ENCODE measurements at places on chromosomes 4 and X.

DNA sequence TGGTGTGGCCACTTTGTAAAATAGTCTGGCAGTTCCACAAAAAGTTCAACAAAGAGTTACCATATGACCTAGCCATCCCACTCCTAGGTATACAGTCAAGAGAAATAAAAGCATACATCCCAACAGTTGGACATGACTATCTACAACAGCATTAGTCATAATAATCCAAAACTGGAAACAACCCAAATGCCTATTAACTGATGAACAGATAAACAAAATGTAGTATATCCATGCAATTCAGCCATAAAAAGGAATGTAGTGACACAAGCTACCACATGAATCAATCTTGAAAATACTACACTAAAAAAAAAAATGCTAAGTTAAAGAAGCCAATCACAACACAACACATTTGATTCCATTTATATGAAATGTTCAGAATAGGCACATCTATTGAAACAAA, 16.1 kb downstream of the MED14 start:
- no peak for DNase-seq

GRCh38 chrX:11244636-11245035, 48.6 kb upstream of the AMELX start:
- no peak for DNase-seq

DNA sequence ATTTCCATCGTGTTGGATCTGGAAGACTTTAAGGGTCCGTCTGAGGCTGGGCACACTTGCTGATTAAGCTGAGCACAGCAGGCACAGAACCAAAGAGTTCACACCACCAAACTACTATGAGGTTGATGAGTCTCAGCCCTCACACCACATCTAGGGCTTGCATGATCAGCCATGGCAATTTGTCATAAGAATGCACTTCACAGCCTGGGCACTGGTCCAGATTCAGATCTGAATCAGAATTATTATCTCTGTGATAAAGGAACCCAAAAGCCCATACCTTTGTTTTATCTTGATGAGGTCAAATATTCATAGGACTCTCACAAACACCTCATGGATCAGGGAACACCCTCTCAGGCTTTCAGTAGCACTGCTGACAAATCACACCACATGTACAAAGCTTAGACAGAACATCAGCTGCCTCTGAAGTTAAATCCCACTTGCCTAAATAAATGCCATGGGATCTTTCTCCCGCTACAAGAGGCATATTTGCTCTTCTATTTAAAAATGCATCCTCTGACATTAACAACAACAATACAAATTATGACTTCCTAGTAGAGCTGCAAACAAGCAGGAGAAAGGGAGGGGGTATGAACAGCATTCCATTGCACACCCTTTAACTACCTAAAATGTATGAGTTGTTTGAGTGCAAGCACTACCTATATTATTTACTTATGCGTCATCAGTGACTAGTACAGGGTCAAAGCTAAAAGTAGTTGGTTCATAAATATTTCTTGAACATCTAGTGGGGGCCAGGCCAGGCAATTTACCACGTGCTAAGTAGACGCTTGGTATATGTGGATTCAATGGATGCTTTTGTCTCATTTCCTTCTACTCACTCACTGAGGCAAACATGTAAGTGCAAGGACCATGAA, 186.3 kb upstream of the FGF13 start:
- no peak for DNase-seq

DNA sequence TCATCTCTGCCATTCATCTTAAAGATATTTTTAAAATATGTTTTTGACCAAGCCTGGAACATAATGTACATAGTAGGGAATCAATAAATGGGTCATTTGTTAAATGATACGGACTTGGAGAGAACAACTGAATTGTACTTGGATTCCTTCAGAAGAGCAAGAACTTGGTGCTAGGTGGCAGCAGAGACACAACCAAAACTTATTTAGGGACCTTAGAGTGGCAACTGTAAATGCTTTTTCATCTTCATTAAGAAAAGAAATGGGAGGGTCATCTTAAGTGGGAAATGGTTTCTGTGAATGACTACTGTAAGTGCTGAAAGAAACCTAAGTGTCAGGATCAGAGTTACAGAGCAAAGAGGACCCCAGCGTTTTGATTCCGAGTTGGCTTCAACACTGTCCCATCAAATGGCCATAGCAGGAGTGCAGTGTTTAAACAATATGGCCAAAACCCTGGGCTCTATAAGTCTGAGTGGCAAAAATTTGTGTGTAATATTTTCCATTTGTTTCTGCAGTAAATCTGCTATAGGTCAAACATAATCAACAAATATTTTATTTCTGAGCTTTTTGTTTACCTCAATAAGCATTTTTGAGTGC, 213.6 kb downstream of the PALLD start:
- no peak for DNase-seq

DNA sequence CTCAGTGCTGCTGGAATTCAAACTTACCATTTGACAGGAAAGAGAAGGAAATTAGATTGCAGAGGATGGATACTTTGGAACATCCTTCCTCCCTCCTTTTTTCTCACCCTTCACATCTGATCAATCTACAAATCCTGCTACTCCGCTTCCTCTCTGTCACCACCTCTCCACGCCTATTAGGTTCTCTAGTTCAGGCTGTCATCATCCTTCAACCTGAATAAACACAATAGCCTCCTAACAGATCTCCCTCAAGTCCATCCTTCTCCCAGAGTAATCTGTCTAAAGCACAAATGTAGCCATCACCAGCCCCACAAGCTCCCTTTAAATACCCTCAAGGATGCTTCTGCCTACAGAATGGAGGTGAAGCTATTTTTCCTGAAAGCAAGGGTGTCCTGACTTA, 20.0 kb upstream of the SLAIN2 start:
- no peak for DNase-seq

DNA sequence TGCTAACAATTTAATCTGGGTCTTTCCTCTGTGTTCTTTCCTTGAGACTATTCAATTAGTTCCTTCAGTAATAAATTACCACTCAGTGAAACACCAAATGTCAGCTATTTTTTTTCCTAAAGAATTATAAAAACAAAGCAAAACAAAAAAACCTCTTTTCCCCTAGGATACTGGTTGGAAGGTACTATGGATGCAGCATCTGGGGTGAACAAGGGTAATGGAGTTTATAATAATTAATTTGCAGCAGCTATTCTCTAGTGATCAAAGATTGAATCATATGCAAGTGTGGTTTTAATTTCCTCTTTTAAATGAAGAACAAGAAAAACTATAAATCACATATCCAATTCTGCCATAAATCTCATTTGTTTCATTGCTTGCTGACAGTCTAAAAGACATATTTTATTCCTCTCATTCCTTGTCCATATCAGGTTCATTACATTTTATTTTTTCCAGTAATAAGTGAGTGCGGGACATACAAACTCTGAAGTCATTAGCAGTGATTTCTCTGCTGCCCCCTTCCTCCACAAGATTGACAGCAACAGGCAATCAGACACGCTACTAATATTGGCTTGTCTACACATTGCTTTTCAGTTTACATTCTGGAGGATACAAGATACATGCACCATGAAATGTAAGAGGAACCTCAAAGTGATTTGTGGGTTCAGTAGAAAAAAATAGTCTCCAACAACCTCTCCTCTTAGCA, 1093.4 kb upstream of the SLIT2 start:
- DNase-seq = no peak

DNA sequence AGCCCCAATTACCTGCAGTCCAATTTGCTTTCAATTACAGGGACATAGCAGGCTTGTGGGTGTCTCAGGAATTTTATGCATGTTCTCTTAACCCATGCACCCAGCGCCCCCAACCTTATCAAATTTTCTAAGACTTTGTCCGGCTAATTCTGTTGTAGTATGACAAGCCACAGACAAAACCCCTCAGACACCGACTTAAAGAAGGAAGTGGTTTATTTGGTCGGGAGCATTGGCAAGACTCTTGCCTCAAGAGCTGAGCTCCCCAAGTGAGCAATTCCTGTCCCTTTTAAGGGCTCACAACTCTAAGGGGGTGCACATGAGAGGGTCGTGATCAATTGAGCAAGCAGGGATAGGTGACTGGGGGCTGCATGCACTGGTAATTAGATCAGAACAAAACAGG, 28.7 kb upstream of the IL9R start:
- DNase-seq = no peak

DNA sequence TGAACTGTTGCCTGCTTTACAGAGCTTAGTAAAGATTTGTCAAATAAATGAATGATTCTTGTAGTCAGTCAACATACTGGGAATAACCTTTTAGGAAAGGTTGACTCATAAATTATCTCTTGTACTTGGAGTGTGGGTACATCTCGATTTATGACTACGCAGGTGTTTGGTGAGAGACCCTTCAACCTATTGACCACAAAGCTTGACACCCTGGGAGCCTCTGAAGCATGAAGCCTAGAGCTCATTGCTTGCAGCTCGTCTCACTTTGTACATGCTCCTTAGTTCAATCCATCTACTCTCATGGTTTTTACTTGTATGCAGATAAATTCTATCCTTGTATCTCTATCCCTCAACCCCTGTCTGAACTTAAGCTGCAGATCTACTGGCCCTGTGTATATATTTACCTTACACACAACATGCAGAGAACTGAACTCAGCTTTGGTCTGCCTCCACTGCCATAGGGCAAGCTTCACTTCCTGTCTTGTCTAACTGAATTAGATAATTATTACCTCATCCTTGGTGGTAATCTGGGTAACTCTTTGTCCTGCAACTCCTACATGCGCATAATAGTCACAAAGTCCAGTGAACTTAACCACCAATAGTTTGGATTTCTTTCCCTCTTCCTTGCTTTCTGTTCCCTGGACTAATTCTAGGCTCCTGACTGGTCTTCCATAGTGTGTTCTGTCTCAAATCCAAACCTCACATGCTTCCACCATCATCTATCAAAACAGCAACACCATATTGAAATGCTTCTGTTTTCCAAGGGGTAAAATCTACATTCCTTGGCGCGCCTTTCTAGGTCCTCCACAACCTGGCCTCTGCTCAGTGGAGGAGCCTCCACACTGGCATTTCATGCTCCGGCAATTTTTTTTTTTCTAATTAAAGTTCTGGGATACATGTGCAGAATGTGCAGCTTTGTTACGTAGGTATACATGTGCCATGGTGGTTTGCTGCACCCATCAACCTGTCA, 32.2 kb upstream of the FAT1 start:
- no peak for DNase-seq

Measured in nephron progenitor cell (in vitro differentiated cells).